ENCODE measurements at places on chromosomes 16 and 17.

GRCh38 chr17:78127888-78128550 is 536 bp downstream of the TMC6 start:
- no peak for DNase-seq

GRCh38 chr17:61757168-61757567 is 106.2 kb downstream of the BRIP1 start:
- DNase-seq = no peak

- DNase-seq = no peak
These were observed 7.1 kb upstream of the ZNF747 start for GRCh38 chr16:30541502-30542329.

DNA sequence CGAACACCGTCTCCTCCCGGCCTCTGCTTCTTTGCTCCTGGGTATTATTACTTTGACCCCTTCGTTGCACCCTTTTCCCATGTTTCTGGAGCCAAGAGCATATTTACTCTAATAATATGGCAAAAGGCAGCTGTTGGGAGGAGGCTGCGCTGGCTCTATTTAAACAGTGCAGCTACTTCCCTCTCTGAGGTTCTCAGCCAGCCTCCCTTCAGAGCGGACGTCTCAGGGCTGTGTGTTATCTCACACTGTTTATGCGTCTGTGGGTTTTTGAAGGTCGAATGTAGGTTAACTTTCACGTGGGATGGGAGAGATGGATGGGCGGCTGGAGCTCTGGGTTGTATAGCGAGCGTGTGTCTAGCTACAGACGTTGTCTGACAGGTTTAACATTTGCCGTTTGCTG is 45.3 kb downstream of the COX4I1 start:
- no peak for DNase-seq

DNA sequence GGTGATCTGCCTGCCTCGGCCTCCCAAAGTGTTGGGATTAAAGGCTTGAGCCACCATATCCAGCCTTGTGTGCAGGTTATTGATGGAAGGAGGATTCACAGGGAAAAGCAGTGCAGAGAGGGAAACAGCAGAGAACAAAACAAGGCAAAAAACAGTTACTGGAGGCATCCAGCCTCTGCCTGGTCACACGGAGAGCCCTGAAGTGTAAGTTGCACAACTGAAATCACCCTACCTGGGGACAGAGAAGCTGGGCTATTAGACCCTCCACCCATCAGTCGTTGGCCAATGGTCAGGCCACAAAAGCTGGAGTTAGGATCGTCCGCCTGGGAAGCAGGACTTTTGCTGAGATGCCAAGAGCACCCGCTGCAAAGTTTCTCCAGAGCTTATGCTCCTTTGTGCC is 57.9 kb upstream of the BCO1 start:
- DNase-seq = no peak

- no peak for DNase-seq
These were observed 65.9 kb downstream of the DNAH3 start for GRCh38 chr16:21084631-21085225.

GRCh38 chr17:68600931-68601564 is at the start of gene FAM20A:
TSS of gene FAM20A (minus strand) at chr17:68601367. CDS start at chr17:68600666, 701 bp downstream.
- DNase-seq = no peak

DNA sequence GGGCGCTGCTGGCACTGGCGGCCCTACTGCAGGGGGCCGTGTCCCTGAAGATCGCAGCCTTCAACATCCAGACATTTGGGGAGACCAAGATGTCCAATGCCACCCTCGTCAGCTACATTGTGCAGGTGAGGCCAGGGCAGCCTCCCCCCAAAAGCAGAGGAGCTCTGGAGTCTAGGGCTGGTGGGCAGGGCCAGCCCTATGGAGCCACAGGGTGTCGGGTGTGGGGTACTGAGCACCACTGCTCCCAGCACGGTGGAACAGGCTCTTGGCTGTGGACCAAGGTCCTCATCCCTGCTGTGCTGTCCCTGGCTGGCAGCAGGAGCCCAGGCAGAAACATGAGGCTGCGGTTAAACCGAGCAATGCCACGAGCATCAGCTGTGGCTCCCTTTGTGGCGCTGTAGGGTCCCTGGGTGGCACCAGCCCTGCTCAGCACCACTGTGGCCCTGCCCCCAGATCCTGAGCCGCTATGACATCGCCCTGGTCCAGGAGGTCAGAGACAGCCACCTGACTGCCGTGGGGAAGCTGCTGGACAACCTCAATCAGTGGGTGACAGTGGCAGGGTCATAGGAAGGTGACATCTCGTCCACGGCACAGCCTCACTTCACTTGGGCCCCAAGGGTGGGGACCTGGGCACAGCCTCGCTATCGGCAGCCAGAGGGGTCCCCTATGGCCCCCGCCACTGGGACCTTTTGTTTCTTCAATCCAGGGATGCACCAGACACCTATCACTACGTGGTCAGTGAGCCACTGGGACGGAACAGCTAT is 1.1 kb downstream of the DNASE1 start:
- DNase-seq = no peak

- no peak for DNase-seq
These were observed 24.1 kb downstream of the DNAJA2 start for GRCh38 chr16:46949241-46949892.

DNA sequence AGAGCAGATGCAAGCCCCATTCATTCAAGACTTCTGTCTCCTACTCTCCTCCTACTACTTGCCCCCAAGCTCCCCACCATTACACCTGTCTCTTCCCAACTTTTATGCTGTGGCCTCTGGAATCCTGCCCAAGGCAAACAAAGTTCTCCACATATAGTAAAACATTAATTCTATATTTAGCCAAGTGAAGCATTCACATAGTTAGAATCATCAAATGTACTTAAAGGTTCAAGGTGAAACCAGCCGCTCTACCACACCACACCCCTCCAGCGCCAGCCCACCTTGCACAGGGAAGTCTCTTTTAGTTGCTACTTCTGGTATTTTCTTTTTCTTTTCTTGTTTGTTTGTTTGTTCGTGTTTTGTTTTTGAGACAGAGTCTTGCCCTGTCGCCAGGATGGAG is 25.4 kb upstream of the GUCY2D start:
- no peak for DNase-seq

- DNase-seq = no peak
These were observed 30.0 kb downstream of the TAOK1 start for GRCh38 chr17:29420128-29420527.

DNA sequence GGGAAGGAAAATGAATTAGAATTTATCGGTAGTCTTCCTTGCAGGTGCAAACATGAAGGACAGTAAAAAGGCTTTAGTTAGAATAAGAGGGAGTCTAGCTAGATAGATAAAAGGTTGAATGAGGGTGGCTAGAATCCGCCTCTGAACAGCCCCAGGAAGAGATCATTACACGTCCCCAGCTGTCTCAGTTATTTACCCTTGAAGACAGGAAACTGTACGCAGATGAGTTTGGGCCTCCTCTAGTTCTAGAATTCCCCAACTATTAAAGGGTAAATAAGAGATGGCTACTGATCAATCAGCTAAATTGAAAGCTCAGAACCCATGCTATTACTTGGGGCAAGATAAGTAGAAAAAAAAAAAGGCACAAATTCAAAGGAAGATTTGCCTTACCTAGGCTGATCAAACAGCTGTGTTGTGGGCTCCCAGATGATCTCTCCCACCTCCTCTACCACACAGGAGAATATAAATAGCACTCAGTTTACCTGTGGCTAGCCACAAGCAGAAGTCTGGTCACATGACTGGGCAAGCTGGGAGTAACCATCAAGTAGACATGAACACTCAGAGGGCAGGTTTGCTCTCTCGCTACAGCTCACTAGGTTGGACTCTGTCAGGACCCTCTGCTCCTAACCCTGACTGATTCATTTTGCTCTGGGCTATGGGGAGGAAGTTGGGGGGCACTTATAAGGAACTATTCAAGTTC is 17.0 kb downstream of the FAM117A start:
- DNase-seq = no peak

DNA sequence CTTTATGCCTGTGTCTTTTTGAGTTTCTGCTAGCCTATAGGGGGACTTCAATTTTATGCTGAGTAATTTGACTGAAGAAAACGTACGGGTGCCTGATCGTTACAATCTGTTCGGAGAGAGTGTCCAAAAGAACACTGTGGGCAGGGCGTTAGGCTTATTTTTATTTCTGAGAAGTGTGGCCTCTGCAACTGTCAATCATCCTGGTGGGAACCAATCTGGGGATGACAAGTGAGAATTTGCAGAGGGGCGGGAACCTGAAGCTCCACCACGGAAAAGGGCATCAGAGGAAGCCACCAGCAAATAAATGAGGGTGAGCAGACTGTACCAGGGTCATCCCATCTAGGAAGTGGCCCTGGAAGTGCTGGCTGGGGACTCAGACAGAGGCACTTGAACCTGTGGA is 12.0 kb upstream of the CDYL2 start:
- no peak for DNase-seq

GRCh38 chr17:1145311-1145986 is 34.3 kb downstream of the ABR start:
- DNase-seq = no peak

Data from activated CD4-positive, alpha-beta T cell treated with anti-CD3 and anti-CD28 coated beads for 24 hours (primary cell).